HS-5 (cell line): ENCODE measurements at places on chromosomes 3 and 15.
A peak's percentile ranks its signal among the peaks of the same experiment; 100 is the strongest.

GRCh38 chr15:83959477-83959876, 276.1 kb upstream of the GOLGA6L4 start:
- DNase-seq = no peak

- DNase-seq = peak; percentile 69
Measured at GRCh38 chr3:19972054-19972453, 25.2 kb downstream of the RAB5A start.

GRCh38 chr3:75272691-75273090, 391.4 kb upstream of the FRG2C start:
- DNase-seq = no peak

- DNase-seq = no peak
Measured at GRCh38 chr3:72816862-72817355, 31.3 kb downstream of the SHQ1 start.

DNA sequence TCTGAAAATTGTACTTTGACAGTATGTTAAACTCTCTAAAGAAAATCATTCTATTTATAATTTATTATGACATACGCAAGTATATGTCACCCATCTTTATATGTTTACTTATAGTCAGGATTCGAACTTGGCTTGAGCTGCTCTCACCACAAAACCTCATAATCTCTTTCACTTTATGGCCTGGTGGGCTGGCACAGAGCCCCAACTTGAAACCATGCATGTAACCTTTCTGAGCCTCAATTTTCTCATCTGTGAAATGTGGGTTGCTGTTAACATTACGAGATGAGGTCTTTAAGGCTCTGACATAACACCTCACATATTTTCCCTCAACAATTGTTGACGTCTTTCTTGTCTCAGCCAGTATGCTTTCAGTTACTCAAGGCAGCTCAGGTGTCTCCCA, 69.4 kb upstream of the PFN2 start:
- no peak for DNase-seq

GRCh38 chr3:64924961-64925360, 237.2 kb upstream of the ADAMTS9 start:
- no peak for DNase-seq

DNA sequence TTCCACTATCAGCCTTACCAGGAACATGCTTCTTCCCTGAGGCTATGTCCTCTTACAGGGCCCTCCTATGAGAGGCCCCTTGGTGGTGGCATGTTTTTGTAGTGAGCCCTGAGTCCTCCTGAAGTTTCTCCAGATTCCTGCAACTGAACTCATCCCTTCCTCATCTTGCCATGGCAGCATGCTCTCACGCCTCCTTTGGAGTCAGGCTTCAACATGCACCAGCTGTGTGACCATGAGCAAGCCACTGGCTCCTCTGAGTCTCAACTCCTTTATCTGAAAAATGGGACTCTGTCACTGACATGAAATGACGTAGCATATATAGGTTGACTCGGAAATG, 216.3 kb upstream of the TLE3 start:
- DNase-seq = no peak

- DNase-seq = no peak
Measured at GRCh38 chr3:89223188-89223587, 115.8 kb downstream of the EPHA3 start.

- DNase-seq = no peak
Measured at GRCh38 chr3:38574411-38575278, 74.8 kb downstream of the SCN5A start.

DNA sequence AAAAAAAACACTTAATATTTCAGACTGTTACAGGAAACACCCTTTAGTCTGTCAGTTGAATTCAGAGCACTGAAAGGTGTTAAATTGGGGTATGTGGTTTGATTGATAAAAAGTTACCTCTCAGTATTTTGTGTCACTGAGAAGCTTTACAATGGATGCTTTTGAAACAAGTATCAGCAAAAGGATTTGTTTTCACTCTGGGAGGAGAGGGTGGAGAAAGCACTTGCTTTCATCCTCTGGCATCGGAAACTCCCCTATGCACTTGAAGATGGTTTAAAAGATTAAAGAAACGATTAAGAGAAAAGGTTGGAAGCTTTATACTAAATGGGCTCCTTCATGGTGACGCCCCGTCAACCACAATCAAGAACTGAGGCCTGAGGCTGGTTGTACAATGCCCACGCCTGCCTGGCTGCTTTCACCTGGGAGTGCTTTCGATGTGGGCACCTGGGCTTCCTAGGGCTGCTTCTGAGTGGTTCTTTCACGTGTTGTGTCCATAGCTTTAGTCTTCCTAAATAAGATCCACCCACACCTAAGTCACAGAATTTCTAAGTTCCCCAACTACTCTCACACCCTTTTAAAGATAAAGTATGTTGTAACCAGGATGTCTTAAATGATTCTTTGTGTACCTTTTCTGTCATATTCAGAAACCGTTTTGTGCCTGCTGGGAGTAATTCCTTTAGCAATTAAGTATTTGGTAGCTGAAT, 17.9 kb downstream of the TMEM43 start:
- DNase-seq = no peak
